ENCODE measurements at places on chromosomes 1 and 21.

DNA sequence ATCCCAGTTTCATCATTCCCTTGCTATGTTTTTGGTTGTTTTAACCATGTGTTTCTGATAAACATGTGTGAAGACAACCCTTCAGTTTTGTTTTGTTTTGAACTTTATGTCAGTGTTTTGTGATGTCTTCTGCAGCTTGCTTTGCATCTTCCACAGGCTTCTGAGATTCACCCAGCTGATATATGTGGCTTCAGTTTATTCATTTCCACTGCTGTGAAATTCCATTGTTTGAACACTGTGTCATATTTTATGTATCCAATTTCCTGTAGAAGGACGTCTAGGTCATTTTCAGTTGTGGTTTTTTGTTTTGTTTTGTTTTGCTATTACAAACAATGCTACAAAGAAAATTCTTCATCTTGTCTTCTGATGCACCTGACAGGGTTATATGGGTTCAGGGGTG lies 27.2 kb upstream of the SLC26A9 start:
- no peak for DNase-seq

DNA sequence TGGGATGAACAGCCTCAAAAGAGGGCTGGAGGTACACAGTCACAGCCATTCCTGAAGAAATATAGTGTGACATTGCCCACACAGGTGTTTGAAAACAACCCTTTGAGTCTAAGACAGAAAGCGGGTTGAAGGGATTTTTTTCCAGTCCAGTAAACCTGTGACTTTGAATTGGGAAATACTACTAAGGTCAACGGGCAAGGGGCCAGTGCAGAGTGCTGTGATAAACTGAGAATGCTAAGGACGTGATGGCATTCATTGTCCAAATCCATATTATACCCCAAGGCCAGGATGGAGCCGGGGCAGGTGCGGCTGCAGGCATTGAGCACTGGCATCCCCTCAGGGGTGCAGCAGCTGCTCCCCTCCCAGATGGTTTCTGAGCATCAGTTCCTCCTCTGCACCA lies 36.6 kb downstream of the KIAA0040 start:
- no peak for DNase-seq

DNA sequence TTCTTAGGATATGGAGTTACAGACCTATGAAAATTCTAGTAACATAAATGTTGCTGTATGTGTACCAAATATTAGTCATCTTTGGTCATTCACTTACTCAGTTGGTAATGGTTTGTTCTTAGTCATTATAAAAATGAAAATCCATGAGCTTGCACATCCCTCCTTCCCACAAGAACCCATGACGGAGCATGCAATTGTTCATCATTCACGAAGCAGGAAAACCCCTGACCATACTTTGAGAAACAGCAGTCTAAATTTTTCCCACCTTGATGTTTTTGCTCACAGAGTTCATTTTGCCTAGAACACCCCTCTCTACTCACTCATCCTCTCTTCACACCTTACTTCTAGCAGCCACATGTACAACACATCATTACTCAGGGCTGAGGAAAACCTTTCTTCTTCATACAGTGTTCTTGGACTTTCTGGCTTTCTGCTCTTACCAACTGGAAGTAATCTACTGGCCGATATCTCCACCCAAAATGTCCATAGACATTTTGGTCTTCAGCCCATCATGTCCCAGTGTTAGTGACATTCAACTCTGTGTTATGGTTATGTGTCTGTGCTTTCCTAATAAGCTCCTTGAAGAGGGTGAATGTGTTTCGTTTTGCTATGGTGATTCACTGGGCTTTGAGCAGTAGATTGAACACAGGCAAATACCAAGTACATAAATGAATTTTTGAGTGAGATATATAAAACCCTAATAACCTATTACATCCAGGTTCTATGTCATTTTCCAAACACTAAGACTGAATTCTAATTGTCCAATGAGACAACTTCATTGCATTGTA lies 189.9 kb downstream of the ZC3H11B start:
- DNase-seq: no peak

DNA sequence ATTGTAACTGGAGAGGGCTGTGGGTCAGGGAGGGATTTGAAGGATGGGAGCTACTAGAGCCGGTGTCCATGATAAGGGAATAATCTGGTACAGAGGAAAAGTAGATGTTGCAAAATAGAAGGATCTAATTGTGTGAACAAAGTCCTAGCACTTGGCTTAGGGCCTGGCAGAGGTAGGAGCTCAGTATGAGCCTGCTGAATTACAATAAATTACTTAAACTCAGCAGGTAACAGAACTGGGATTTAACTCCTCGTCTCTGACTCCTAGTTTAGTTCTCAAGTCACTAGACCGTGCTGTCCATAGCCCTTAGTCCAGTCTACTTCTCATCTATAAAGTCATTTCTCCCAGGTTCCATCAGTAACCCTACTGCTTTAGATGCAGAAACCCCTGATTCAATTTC lies 120.2 kb downstream of the LRRC53 start:
- no peak for DNase-seq

GRCh38 chr1:170262276-170262939 lies 116.6 kb downstream of the NTMT2 start:
- DNase-seq: no peak

- DNase-seq: no peak
Observed at GRCh38 chr21:32322676-32323075, 24.0 kb downstream of the MRAP start.

DNA sequence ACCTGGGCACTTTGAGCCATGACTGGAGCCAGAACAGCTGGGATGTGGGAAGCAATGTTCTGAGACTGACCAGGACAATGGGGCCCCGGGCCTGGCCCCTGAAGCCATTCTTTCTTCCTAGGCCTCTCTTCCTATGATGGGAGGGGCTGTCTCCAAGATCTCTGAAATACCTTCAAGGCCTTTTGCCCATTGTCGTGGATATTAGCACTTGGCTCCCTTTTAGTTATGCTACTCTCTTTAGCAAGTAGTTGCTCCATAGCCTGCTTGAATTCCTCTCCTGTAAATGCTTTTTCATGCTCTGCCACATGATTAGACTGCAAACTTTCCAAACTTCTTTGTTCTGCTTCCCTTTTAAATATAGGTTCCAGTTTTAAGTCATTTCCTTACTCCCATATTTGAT lies 262.9 kb upstream of the CACYBP start:
- no peak for DNase-seq

- DNase-seq: no peak
Observed at GRCh38 chr1:198741744-198742143, 102.9 kb downstream of the PTPRC start.

GRCh38 chr1:200699871-200700270 lies 30.2 kb upstream of the DDX59 start:
- DNase-seq: peak; percentile 9

GRCh38 chr1:100131623-100132022 lies 1.1 kb downstream of the SASS6 start:
- no peak for DNase-seq

DNA sequence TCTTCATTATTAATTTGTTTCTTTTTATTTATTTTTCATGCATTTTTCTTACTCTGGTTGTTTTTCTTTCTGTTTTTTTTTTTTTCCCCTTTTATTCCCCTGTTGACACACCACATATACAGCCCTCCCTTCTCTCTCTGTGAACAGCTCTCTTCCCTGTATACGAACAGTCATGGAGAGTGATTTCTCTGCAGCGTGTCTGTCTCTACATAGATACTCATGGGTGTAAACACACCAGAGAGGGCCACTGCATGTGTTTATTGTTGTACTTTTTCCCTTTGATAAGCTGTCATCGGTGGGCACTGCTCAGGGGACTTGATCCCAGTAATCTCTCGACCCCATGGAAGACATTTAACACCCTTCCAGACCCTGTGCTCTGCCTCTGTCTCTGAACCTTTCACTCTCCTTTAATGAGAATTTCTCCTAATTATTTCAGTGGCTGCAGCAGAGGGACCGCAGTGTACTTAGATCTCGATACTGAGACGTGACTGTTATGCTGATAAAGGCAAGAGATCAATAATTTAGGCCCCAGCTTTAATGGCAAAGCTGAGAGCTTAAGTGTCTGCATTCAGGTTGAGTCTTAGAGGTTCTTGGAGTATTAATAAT lies 113.1 kb downstream of the PBX1 start:
- no peak for DNase-seq

GRCh38 chr1:75134647-75135572 lies 722 bp downstream of the LHX8 start:
- no peak for DNase-seq

DNA sequence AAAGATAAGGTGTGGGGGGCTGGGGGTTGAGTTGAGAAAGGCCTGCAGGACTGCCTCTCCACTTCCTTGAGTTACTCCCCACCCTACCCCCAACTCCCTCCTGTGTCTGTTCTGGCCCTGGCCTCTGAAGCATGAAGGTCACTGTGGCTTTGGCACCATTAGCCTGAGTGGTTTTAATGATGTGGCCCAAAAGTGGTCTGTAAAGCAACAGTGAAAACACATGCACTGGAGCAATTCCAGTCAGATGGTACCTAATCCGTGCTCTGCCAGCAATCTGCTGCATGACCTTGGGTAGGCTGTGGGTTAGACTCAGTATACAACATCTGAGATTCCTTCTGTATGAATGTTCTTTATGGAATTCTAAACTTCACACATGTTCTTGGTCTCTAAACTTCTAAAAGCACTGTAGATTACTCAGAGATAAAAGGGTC lies 86.5 kb upstream of the ATP1A1 start:
- no peak for DNase-seq

DNA sequence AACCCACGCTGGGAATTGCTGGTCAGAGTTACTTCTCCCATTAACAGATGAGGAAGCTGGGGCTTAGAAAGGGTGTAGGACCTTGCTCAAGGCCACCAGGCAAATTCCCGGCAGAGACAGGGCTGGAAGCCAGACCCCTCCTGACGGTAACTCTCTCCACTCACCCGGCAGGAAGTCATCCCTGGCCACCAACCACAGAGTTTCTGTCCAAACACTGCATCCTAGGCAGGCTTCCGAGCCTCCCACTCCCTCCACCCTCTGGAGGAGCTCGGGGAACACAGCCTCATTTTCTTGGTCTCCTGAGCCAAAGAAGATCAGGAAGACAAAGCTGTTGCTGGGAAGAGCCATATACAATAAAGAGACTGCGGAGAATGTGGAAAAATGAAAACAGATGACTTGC lies 25.0 kb upstream of the ZNF436 start:
- DNase-seq: no peak

- no peak for DNase-seq
Observed at GRCh38 chr1:211332830-211333229, 6.2 kb downstream of the TRAF5 start.

- no peak for DNase-seq
Observed at GRCh38 chr1:167099851-167100250, 6.0 kb downstream of the STYXL2 start.

- no peak for DNase-seq
Observed at GRCh38 chr21:35367553-35367952, 318.5 kb upstream of the RUNX1 start.

DNA sequence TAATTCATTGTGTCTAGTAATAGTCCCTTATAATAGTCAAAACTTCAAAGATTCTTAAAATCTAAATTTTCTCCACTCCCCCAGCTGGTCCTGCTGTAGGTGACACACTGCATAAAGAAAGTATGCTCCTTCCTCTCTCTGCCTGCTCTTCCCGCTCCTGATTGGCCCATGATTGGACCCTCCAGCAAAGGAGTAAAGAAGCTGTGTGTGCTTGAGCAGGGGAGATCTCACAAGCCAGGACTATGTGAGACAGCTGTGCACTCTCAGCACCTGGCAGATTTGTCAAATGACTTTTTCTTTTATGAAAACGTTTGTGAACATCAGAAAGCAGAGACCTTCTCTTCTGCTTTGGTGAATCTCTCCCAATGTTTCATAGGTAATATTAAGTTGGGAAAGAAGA lies 274.8 kb upstream of the LYPLAL1 start:
- no peak for DNase-seq

DNA sequence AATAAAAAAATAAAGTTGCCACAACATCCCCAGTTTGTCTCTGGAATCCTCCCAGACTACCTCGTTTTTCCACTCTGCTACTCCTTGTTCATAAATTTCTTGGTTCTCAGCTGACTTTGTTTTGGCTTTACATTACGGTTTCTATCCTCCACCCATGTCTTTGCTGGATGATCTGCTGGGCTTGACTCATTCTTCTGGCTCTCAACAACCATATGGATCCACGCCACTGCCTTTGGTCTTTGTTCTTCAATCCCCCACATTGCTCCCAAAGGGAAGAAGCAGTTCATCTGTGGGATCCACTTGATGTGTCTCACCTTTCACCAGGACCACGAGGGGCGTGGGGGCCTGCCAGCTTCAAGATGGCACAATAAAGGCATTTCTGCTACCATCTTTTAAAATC lies 67.1 kb upstream of the NBL1 start:
- no peak for DNase-seq

DNA sequence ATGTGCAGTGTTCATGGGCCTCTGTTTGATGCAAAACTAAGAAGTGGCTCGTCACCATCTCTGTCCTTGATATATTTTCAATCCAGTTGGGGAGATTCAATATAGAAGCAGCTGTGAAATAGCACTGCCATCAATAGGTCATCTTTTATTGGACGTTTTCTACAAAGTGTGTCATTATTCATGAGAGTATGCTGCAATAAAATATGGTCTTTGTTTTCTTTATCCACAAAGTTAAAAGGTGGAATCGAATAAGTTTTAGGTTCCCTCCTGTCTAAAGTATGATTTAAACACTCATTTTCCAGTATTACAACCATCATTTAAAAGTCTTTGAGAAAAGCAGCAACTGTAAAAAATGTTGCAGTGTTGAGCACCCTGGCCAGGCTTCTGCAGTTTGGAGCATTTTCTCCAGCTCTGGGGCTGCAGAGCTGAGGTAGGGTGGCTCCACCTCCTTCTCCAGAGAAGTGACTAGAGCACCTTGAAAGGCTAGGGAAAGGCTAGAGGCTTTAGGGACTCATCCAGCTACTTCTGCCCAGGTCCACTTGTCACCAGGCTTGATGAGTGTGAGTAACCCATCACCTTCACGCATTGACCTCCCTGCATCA lies 56.5 kb upstream of the DNAH14 start:
- no peak for DNase-seq

DNA sequence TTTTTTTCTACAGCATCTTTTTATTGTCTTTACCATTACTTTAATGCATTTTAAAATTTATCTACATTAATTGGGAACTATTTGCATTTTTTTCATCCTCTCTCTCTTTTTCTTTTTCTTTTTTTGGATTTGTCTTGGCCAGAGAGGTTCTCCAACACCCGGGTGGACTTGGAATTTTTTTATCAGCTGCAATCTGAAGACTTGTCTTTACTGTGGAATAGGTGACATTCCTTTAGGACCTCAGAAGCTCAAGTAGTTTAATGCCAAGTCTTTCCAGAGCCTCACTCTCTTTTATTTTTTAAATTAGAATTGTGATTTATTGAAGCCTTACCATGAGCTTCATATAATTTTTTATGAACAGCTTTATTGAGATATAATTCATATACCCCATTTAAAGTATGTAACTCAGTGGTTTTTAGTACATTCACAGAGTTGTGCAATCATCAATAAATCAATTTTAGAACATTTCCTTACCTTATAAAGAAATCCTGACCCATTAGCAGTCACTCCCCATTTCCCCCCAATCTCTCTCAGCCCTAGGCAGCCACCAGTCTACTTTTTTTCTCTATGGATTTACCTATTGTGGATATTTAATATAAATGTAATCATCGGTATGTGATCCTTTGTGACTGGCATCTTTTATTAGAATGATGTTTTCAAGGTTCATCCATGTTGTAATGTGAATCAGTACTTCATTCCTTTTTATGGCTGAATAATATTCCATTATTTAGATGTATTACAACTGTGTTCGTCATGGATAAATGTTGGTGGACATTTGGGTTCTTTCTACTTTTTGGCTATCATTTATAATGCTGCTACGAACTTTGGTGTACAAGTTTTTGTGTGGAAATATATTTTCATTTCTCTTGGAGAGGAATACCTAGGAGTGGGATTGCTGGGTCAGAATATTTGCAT lies 6.2 kb downstream of the TUFT1 start:
- no peak for DNase-seq

Data from NK-92 treated with Interleukin-12 subunit alpha and Interleukin-12 subunit beta, amount 100 ng/mL, for 24 hours (cell line).